RPMI7951 (cell line): ENCODE measurements at places on chromosomes 2 and 18. TPM values are rescaled to one million over a fixed set of nuclear protein-coding genes. Genes with fewer than 3 reads are reported as not detected.

The SRD5A2 gene
- total RNA-seq = not detected in 2 replicates

The TIGD1 gene
- total RNA-seq = 6.3 and 7.1 TPM in 2 replicates

The SCYGR3 gene
- not detected in 2 replicates for total RNA-seq

The ZNF516 gene
- 4.1 and 4.9 TPM in 2 replicates for total RNA-seq

DNA sequence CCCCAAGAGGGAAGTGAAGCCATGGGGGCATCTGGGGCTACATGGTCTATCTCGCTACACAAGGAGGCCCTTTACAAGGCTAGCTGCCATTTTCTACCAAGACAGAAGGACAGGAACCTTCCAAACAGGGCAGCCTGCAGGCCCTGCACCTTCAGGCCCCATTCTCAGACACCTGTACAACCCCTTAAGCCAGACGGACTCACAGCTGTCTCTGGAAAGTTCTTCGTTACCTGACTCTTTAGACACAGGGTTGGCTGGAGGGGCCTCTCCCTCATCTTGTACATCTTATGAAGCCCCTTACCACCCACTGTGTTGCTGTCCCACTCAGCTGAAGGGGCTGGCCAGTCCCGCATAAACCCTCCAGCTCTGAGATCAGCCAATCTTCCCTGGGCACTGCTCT is 17.2 kb downstream of the TMEM127 start:
- DNase-seq = no peak

- no peak for DNase-seq
Observed at GRCh38 chr2:180461761-180462160, 454.7 kb upstream of the CWC22 start.

DNA sequence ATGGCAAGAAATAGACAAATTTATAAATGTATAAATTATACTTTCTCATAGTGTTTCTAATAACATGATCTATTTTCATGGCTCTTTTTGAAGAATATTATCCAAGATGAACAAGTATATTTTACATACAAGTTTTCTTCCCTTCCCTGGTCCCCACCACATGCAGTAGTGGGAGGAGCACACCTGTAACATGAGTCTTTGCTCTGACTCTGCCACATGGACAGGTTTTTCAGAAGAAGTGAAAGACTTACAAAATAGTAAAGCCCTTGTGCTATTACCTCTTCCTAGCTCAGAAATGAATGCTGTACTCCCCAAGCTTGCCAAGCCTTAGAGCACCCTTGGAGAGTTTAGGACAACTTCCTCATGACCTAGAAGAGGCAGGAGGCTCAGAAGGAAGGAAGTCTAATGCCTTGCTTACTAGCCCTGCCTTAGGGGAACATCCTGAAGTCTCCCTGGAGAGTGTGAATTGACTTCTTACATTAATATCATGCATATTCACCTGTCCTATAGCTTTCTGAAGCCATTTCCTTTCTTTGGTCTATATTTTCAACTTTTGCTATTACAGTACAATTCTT is 18.4 kb downstream of the MXD1 start:
- no peak for DNase-seq

The GATA6 gene
- total RNA-seq = 2.9 and 3.3 TPM in 2 replicates

DNA sequence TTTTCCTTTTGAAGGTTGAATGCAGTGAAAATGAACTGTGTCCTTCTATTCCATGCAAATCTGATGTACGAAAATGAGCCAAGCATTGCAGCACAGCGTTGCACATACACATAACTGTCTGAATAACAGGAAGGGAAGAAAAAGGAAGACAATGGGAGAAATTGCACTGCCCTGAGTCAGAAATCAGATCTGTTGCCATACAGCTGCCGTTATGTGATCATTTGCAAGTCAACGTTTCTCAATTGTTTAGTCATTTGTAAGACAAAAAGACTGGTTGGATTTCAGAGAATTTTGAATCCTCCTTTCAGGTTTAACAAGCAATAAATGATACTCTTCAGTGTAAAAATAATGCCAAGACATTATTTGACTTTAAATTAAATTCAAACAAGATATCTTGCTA is 284.1 kb downstream of the DSEL start:
- DNase-seq = peak; percentile 17

DNA sequence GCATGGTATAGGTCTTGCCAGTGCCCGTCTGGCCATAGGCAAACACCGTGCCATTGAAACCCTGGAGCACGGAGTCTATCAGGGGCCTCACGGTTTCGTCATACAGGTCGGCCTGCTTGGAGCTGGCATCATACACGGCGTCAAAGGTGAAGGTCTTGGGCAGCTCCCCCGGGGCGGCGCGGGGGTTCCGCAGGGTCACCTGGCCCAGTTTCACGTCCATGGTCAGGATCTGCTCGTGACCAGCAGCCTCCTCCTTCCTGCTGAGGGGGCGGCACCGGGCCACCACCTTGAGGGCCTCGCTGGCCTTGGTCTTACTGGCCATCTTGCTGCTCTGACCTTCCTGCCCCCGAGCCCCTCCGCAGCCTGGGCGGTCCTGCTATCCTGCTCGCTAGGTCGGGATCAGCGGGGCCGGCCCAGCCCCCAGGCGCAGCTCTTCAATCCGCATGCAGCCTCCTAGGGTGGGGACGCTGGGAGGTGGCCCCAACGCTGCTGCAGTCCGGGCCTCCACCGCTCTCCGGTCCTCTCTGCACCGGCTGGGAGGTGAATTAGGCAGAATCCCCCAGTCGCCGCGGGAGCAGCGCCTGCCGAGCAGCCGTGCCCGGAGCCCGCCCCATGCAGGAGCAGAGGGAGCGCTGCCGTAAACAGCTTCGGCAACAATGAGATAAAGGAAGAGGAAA is 563 bp downstream of the KIF3C start:
- peak; percentile 15 for DNase-seq

DNA sequence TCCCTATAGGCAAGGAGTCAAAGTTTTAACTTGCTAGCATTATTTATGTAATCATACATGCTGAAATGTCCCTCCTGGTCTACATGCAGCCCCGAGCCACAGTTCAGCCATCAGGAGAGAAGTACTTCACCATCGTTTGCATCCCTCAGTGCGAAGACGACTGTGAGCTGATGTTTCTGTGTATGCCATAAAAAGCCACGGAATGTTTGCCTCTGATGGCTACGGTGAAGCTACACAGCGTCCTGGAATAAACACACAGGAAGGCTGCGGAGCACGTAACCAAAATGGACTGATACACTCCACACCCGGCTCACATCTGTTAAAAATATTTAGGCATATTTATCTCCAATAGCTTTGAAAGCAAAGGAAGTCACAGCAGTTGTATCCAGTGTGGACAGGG is 4.3 kb upstream of the SALL3 start:
- DNase-seq = no peak

DNA sequence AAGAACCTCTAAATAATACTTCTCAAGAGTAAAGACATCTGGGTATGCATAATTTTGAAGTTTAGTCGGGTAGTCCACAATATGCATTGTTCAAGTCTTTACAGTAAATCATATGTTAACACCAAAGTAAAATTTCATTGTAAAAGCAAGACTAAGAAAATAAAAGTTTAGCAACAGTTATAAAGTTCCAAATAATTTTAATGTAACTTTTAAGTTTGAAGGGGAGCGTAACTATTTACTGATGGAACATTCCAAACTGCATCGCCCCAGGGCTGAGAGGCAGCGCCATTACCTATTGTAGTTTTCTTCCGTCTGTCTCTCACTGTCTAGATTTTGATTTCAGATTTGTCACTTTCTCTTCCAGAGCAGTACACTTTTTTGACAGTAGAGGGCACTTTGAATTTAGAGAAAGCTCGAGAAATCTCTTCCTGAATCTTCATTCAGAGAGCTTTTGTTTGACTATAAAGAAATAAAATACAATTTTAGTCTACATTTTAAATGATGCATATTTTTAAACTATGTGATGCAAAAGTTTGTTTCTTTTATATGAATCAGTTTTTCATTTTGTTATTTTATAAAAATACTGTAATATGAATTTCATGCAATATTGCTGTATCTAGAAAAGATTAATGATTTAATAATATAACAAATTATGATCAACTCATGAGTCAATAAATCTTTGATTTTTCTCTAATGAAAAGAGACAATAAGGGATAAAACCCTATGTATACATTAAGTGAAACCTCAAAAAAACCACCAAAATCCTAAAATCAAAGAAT is 389.8 kb downstream of the FIGN start:
- peak; percentile 71 for DNase-seq

DNA sequence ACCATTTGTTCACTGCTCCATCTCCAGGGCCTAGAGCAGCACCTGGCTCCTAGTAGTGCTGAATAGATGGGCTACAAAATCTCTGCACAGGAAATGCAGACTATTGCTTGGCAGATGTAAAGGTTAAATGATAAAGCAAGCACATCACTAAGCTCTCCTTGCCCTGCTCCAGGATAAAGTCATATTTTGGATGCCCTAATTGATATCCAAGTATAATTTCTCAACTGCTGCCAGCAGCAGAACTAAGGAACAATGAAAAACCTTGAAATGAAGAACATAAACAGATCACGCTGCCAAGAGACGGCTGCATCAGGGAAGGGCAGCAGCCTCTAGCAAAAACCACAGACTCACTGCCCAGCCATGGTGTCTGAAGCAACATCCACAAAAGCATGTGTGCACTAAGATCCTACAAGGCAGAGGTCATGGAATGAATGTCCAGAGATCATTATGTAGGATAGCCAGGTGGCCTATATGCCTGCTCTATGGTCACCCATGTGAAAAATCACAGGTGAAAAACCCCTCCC is 134.7 kb downstream of the TMEM163 start:
- DNase-seq = peak; percentile 37

GRCh38 chr2:223048519-223048918 is 3.5 kb upstream of the KCNE4 start:
- DNase-seq = no peak

DNA sequence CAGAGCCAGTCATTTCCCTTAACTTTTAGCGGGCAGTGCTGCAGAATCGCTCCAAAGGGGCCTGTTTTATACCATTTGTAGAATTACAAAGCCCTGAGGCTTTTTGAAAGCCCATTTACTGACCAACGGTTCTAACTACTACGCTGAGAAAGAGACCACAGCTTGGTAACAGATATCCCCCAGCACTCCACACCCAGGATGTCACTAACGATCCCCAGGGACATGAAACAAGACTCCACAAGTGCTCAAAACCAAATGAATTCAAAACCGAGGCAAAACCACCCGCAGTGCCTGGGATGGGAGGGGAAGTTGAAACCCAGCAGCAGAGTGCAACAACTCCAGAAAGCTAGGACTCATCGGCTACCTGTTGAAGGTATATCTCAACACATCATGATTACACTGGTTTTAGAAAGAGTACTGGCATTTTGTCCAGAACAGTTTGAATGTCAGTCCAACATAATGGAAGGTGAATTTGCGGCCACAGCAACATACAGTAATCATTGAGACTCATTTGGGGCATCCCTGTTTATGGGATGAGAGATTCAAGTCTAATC is 33.6 kb upstream of the LRP2 start:
- no peak for DNase-seq

DNA sequence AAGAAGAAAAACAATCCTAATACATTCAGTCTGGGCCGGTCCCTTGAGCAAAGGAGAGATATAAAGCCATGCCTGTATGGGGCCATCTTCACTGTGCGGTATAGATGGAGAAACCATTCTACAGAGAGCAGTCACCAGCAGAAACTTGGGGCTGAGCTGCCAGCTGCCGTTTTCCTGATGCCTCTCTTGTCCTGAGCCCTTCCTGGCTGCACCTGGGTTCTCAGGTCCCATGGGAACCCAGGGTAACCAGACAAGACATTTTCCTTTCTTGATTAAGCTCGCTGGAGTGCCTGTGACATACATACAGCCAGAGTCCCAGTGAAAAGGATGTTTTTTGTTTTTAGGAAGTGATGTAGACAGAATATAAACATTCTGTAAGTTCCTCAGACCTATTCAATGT is 5.3 kb upstream of the METTL21A start:
- no peak for DNase-seq

DNA sequence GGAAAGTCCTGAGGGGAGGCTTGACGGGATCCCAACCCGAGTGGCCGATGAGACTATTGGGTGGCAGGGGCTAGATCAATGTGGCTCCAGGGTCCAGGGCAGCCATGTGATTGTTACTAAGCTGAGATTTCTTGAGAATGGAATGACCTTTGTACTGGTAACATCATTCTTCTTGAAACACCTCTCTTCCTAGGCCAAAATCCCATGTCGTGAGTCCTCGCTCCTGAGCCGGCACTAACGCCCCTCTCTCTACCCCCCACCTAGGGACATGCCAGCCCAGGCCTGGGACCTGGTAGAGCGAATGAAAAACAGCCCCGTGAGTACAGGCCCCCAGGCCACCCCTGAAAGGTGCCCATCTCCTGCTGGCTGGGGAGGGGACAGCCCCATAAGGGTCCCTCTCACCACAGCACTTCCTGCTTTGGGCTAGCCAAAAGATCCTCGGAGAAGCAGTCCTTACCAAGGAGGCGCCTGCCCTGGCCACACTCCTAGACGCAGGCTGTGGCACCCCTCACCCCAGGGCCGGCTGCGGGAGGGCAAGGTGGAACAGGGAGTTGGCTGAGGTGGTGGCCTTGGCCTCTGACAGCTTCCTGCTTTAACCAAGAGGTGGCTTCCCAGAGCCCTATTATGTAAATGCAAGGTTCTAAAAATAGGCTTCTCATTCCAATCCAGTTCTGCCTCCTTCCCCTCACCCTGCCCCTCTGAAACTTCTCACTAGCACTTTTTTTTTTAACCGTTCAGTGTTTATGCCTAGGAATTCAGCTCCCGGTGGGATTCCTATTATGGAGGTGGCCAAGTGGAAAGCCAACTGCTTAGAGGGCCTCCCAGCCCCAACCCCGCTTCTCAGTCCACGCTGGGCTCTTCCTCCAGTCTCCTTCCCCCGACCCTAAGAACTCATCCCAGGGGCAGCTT is 126.6 kb upstream of the PPP1CB start:
- peak; percentile 57 for DNase-seq

GRCh38 chr2:37842732-37843440 is 82.2 kb upstream of the RMDN2 start:
- DNase-seq = no peak

DNA sequence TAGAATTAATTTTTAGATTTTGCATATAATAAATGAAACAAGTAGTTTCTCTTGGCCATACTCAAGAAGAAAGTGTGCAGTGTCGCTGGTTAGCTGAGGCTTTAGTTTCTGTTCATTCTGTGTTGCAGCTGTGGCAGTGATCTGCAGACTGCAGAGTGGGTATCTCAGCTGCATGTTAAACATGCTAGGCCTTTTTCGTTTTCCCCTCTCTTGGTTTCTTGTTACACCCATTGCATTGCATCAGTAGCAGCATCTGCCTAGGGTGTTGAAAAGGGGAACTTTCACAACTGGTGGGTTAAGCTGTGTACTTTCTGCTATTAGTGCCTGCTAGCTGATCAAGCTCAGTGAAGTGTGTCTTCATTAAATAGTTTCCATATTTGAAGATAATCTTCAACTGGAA is 51.3 kb downstream of the ACSL3 start:
- DNase-seq = no peak

DNA sequence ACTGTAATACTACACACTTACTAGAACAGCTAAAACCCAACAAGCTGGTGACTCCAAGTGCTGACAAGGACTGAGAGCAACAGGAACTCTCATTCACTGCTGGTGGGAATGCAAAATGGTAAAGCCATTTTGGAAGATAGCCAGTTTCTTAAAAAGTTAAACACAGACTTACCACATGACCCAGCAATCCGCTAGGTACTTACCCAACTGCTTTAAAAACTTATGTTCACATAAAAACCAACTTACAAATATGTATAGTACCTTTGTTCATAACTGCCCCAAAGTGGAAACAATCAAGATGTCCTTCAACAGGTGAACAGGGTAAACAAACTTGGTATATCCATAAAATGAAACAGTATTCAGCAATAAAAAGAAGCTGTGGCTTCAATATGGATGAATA is 153.1 kb upstream of the ZFP36L2 start:
- DNase-seq = no peak
